A673 (cell line): ENCODE measurements at places on chromosomes 6 and 20. TPM values are rescaled to one million over a fixed set of nuclear protein-coding genes. Genes with fewer than 3 reads are reported as not detected.

DNA sequence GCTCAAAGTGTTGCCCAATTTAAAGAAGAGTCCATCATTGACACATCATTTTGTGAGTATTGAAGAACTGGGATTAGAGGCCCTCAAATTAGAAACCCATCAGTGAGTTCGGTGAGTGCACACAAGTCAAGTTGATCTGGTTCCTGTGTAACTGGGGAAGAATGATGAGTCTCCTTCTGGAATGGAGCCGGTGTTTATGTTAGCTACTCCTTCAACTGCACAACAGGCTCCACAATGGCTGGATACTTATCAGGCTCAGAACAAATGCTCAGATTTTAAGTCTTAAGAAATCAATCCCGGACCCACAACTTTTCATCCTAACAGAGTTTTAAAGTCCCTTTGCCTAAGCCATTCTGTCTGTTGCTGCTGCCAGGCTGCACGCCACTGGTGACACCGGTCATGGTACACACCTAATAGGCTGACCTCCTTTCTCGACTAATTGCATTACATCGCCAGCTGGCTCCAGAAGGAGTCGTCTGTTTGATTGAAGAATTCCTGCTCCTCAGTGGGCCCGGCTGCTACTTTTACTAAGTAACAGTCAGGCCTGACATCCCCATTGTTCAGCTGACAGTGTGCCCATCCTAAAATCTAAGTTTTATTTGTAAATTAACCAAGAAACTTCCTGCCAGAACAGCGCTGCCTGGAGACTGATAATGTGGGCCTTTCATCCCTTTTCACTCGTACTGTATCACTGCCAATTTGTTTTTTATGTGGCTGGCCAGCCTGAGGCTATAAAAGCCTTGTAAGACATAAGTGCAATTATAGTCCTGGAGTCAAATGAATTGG, 130.4 kb downstream of the INSM1 start:
- peak; percentile 70 for DNase-seq

DNA sequence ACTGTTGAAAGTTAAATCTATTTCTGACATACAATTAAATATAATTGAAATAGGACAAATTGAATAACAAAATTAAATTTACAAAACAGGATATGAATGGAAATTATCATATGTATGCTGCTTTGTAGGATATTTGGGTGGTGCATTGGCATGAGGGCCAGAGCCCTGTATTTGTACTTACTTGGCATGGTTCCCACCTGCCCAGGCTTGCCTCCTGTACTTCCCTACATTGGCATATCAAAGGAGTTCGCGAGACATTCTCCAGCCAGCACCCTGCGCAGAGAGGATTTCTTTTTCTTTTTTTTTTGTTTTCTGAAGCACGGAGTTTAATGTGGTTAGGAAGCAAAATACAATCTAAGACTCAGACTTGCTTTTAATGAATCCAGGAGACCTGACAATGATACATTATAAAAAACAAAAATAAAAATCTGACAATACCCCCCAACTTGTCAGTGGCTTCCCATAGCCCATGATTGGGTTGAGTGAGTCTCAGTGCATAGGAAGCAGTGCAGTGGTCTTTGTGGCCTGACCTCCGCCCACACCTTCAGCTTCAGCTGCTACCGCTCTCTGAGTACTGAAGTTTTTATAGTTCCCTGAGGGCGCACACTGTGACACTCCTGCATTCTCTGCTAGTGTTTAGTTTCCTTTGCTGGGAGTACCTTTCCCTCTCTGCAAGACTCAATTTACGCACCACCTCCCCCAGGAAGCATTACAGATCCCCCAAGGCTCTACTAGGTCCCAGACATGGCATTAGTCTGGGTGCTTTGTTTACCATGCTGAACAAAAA, 440.8 kb downstream of the UTRN start:
- DNase-seq: no peak

The PRICKLE4 gene
- total RNA-seq: 1.9 TPM in 1 of 2 replicates, not detected in the other

The SYNE1 gene
- 12.1 and 15.5 TPM in 2 replicates for total RNA-seq
